ENCODE measurements at places on chromosomes 6 and 20. TPM values are rescaled to one million over a fixed set of nuclear protein-coding genes. Genes with fewer than 3 reads are reported as not detected.

DNA sequence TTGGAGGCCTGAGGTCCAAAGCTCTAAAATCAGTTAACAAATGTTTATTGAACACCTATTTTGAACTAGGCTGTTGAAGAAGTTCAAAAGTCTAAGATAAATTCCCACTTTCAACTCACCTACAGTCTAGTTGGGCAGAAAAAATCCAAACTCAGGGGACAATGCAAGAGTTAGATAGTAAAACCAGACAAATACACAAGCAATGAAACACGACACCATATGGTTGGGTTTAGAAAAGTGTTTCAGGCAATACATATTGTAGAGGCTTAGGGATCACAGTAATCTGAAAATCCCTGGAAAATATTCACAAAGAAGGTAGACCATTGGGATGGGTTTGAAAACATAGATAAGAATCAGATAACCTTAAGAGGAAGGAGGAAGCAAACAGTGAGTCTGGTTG, 1.3 kb upstream of the CARMIL1 start:
- no peak for DNase-seq

TSPYL4 gene
- 12.2 TPM for total RNA-seq

GRCh38 chr6:157650261-157650640, 172.8 kb upstream of the SNX9 start:
- peak; percentile 21 for DNase-seq

DNA sequence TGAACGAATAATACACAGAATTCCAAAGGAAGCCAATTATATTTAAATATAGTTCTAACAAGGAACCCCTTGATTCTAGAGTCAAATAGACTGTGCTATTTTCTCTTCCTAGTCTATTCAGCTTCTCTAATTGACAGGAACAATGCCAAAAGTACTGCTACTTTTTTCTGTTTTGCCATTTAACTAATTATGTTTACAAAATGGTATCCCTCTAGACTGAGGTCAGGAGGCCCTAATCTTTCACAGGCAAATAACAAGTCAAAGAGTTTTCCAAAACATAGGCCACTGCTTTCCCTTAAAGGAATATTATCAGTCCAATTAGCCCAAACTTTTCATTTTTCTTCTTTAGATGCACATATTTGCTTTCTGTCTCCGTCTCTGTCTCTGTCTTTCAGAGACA, 539.3 kb downstream of the RFPL4B start:
- DNase-seq, result no peak

- peak; percentile 81 for DNase-seq
Observed at GRCh38 chr20:57748601-57749130, 38.9 kb upstream of the PMEPA1 start.

SRSF12 gene
- 3.8 TPM for total RNA-seq

DNA sequence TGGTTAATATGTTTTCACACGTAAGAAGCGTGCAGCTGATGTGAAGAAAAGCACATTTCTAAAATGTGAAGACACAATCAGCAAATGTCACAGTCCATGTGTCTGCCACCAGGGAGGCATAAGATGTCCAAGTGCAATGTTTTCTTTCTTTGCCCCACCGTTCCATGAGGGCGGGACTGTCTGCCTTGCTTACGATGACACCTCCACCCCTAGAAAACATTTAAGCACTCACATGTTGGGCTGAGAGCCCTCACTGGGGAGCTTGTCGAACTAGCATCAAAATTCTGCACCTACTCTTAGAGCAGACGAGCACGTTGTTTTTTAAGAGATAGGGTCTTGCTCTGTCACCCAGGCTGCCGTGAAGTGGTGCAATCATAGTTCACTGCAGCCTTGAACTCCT, 57.6 kb downstream of the PSMG4 start:
- DNase-seq, result no peak

L3MBTL1 gene
- 10.1 TPM for total RNA-seq

All from skin of body (tissue), 3 donors.